ENCODE measurements at places on chromosomes 1 and 21.

DNA sequence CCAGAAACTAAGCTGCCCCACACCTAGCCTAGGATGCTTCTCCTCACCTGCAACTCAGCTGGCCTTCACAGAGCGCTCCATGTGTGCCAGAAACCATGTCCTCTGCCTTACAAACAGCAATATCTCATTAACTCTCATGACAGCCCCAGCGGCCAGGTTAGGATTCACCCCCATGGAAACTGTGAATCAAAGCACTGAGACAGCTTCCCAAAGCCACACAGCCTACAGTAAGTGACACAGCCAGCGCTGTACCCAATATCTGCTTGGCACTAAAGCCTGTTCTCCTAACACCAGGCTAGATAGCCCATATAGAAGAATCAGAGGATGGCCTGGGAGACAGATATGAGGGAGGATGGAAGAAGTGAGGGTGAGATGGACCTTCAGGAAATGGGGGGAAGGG lies 13.5 kb downstream of the KCNN3 start:
- no peak for DNase-seq

DNA sequence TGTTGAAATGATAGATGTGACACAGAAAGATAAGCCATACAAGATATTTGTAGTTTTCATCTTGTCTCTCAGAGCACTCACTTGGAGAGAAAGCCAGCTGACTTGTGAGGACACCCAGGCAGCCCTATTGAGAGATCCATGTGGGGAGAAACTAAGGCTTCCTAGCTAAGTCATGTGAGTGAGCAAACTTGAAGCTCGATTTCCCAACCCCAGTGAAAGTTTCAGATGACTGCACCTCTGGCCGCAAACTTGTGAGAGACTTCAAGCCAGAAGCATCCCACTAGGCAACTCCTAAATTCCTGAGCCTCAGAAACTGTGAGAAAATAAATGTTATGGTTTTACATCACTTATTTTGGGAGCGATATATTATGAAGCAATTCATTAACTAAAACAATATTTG lies 832.3 kb downstream of the LTN1 start:
- no peak for DNase-seq

DNA sequence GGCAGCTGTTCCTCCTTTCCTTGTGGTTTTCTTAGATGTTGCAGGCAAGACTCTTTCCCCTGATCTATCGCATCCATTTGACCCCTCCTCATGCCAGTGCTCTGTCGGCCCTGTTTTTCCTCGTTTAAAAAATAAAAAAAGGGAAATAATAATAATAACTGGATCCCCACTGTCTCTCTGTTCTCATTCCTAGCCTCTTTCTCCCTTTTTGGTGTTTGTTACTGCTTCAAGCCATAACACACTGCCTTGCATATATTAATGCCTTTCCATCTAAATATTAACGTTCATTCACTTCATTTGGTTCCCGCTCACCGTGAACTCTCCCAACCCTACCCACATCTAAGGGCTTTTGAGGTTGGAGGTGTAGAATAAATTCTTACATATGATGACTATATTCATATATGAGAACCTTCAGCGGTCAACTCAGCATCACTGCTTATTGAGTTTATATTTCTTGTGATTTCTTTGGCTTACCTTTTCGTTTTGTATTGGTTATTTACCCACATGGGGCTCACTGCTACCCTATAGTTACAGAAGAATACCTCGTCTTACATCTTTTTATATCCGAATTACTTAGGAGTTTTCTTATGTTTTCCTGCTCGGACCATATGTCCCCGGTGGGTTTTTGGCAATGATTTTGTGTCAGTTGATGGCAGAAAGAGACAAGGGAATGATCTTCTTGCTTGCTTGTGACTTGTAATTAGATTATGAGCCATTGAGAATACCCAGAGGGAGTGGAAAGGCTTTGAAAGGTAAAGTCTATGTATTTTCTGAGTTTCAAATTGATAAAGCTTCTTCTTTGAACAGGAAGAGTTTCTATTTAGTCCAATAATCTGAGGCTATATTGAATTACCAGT lies 805 bp downstream of the ATG4C start:
- no peak for DNase-seq

GRCh38 chr1:229536982-229537381 lies 21.5 kb downstream of the ABCB10 start:
- no peak for DNase-seq

GRCh38 chr21:45157932-45158331 lies 83.6 kb downstream of the ADARB1 start:
- DNase-seq = no peak

DNA sequence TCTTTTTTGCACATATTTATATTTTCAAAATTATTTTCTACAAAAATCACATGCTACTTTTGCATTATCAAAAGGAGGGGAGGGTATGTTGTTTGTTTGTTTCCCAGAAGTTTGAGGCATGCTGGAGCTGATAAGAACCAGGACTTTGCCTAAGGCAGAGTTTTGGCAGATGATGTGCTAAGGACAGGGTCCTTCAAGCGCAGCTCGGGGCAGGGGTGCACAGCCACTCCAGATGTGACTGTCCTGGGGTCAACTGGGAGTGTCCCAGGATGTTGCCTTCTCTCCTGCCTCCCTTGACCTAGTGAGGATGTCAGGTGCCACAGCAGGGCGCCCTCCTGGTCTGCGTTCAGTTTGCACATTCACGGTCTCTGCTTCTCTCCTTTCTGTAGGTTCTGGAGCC lies 42.6 kb upstream of the SRRM1 start:
- no peak for DNase-seq

DNA sequence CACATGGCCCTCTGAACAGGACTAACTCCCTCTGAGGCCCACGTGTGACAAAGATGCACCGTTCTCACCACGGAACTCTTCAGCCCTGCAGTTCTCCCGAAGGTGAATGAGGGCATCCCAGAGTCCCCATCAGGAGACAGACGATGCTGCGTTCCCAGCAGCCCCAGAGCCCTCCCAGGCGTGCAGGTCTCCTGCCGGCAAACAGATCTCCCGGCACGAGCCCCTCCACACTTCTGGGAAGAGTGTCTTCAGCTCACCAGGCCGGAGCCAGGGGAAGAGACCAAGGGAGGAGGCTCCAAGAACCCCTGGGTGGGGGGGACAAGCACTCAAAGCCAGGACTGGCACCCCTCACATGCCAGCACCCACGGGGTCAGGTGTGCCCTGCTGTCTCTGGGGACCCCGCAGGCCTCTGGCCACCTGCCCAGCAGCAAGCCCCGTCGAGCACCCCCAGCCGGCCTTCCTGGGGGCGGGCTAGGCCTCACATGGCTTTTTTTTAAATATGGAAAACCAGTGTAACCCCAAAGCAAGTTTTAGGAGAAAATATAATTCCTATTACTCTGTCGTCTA lies 45.1 kb upstream of the TRAPPC10 start:
- DNase-seq = no peak

- no peak for DNase-seq
Observed at GRCh38 chr1:113659556-113659955, 99.7 kb downstream of the PHTF1 start.

DNA sequence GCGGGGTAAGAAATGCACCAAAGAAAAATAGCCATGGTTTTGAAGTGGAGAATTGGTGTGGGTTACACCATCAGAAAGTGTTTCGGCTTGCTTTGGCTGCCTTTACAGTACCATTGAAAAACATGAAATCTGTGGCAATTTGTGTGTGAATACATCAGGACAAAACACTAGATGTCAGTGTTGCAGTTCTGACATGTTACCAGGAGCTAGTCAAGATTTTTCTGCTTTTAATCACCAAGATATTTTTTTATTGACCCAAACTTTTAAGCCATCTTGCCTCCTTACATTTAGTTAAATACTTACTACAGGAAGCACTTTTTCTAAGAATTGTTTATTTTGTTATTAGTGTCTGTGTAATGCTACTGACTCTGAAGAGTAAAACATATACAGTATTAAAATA lies 14.3 kb downstream of the RRP15 start:
- DNase-seq = no peak

DNA sequence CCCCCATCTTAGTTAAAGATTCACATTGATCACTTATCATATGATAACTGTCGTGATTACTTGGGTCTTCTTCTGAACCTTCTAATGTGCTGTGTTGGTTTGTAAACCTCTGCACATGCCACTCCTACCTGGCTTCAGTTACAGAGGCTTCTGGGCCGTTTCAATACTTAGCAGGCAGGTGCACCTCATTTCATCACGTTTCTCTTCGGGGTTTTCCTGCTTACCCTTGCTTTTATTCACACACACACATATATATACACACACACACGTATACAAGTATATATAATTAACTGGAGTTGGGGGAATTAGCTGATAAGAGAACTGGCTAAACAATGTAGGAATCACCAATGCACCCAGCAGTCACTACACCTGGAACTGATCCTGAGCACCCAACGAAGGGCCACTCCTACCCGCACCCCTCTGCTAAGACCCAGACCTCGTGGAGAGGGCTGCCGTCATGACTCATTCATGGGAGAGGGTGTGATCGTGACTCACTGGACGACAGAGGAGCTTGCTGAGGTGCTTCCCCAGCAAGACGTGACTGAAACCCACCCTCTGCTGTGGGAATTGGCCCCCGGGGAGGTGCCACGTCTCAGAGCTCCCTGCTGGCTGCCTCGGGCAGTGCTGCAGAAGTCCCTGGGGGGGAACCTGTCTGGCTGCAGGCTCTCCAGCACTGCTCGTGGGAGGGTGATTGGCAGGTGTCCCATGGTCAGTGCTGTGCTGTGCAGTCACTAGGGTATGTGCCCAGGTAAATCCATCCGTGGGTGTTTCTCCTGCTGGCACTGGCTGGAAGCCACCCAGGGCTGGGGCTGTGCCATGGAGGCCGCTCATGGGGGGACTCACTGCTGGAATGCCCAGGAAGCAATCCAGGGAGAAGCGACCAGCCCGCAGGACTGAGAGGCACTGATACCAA lies 166.6 kb downstream of the DYRK1A start:
- no peak for DNase-seq

- no peak for DNase-seq
Observed at GRCh38 chr1:211318576-211319280, 7.9 kb upstream of the TRAF5 start.

- no peak for DNase-seq
Observed at GRCh38 chr1:69256036-69256435, 311.7 kb upstream of the LRRC7 start.

DNA sequence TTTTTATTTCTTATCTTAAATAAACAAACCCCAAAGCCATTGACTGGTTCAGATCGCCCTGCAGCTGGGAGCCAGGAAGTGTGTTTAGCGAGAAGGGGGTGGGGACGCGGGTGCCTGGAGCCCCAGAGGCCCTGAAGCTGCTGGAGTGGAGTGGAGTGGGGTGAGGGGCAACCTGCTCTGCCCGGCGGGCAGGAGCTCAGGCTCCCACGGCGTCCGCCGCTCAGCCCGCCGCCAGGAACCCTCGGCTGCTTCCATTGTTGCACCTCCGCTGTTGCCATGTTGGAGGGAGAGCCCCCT lies 673 bp downstream of the PIK3C2B start:
- peak; percentile 55 for DNase-seq

DNA sequence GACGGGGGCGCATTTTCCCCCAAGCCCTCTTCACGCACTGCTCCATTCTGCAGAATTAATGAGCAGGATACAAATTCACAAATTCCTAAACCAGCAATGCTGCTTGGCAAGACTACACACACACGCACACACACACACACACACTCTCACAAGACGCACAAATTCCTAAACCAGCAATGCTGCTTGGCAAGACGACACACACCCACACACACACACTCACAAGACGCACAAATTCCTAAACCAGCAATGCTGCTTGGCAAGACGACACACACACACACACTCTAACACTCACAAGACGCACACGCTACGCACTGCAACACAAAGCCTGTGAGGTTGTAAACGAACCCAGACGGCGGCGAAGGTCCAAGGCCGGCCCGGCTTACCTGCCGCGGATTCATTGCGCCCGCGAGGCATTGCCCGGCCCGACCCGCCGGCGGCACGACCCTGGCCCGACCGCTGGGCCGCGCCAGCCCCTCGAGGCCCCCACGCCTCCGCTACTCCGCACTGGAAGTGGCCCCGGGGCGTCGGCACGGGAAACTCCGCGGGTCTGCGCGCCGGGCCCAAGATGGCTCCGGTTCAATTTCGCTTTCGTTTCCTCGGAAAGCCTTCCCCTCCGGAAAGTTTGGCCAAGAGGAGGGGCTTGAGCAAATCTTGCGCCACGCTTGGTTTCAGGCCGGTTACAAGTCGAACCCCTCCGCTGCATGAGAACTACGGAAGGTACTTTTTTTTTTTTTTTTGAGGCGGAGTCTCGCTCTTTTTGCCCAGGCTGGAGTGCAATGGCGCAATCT lies at the start of gene ADAR:
Gene ADAR (minus strand): TSS at position 578 of the 788 bp plus-strand sequence. CDS start 180 bp downstream, at position 398.
- DNase-seq = peak; percentile 92

DNA sequence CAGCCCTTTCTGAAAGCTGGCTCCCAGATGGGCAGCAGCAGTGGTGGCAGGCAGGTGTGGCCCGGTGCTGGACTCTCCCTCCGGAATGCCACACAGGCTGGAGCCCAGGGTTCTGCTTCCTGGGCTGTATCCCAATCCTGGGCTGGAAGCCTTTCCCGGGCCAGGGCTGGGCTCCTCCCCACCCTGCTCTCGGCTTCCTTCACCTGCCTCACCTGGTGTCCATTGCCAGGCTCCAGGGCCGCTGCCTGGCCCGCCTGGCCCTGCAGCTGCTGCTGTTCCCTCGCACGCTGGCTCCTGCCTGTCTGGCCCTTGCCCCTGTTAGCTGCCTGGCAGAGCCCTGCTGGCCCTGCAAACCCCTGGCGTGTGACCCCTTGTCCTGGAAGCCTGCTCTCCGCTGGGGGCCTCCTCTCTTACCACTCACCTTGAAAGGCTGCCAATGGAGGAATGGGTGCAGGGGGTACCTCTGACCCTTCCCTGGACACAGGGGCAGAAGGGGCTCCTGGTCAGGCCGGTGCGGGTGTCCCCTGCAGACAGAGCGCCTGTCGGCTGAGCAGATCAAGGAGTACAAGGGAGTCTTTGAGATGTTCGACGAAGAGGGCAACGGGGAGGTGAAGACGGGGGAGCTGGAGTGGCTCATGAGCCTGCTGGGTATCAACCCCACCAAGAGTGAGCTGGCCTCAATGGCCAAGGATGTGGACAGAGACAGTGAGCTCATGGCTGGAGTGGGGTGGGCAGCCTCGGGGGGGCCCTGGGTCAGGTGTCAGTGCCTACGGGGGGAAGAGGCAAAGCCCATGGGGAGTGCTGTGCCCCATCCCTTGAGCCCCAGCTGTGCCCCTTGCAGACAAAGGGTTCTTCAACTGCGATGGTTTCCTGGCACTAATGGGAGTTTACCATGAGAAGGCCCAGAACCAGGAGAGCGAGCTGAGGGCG lies 1.1 kb downstream of the CALML6 start:
- peak; percentile 28 for DNase-seq

GRCh38 chr1:205907794-205908193 lies 35.5 kb downstream of the SLC26A9 start:
- DNase-seq = no peak

DNA sequence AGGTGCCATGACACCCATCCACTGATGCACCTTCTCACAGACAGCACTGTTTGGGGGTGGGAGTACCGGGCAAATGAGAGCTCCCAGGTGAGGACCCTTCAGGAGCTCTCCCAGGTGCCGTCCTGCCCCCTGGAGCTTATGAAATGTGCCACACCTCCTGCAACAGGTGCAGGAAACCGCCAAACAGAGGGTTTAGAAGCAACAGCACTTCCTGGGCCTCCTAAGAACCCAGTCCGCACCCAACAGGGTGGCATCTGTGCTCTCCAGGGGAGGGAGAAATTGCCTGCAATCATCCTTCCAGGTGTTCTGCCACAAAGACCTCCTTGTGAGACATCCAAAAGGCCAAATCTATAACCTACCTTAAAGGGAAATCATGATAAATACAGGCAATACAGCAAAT lies 87.7 kb upstream of the ATP1B1 start:
- DNase-seq = no peak

- no peak for DNase-seq
Observed at GRCh38 chr1:198444792-198445191, 95.7 kb downstream of the ATP6V1G3 start.

GRCh38 chr1:184822267-184822666 lies 67.6 kb upstream of the EDEM3 start:
- no peak for DNase-seq

- DNase-seq = no peak
Observed at GRCh38 chr1:200107004-200107470, 79.5 kb downstream of the NR5A2 start.

All from left hindlimb (tissue), 1 donor.